ENCODE measurements at places on chromosomes 4 and X. TPM values are rescaled to one million over a fixed set of nuclear protein-coding genes. Genes with fewer than 3 reads are reported as not detected.

DNA sequence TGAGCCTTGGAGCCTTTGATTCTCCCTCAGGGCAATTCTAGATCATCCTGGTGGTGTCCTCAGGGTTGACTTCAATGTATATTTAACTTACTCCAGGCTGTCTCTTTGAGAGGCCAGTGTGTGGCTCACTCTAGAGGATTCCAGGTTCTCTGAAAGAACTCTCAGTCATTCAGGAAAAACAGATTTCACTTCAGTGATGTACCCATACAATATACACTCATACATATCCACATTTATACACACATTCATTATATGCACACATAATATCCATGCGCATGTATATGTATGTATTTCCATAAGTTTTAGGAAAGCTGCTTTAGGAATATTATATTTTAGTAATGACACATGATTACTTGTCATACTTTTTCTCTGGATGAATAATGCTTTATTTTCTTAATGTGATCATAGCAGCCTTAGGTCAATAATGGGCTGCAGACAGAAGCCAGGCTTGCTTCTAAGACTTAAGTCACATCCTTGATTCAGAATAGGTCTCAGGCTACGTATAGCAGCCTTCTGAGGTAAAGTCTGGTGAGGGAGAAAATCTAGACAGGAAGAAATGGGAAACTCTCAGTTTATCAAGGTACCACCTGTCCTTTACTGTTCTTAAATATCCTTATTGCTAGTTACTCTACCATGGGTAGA, 397.0 kb downstream of the GPAT3 start:
- DNase-seq, result no peak

GRCh38 chr4:24963277-24963676, 50.4 kb upstream of the CCDC149 start:
- DNase-seq, result no peak

DNA sequence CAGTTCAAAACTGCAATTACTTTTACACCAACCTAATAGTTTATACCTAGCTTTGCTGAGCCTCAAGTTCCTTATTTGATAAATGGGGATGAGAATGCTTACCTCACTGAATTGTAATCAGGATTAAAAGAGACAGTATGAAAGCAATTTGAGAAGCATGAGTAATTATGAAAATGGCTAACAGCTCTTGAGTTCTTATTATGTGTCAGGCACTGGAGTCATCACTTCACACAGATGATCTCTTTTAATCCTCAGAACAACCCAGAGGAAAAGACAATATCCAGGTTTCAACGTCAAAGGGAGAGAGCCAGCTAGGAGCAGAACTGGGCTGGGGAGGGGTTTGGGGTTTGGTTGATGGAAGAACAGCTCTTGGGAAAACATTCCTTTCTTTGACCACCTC, 221.0 kb upstream of the NWD2 start:
- DNase-seq, result no peak

DNA sequence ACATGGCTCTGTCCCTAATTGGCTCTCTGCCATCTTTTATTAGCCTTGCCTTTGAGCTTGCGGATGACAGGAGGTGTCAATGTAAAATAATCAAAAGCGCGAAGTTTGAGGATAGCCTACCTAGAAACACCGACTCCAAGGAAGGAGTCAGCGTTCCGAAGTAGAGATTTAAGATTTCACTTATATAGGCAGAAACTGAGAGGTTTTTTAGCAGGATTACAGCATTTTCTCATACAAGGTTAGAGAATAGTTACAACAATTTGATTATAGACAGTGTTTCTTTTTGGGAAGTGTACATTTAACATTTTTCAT, 499 bp upstream of the NFXL1 start:
- no peak for DNase-seq

DNA sequence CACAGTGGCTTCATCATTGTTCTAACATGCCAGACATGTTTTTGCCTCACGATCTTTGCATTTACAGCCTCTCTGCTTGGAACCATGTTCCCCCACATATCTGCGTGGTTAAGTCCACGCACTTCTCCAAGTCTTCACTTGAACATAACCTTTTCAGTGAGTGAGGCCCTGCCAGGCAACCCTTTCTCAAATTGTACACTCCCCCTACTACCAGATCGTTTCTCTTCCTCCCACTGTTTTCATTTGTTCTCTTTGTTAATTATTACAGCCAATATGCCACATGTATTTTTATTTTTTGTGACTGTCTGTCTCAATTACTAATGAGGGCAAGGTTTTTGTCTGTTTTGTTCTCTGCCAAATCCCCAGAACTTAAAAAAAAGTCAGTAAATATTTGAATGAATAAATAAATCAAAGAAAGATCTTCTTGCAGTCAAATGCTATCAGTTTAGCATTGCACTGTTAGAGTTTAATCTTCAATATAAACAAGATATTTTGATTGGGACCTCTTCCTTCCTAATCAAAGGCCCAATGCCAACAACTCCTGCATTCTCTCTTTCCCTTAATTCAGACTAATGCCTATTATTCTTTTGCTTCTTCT, 18.2 kb downstream of the CTSO start:
- DNase-seq, result no peak

GRCh38 chr4:73606465-73606974, 13.7 kb downstream of the RASSF6 start:
- no peak for DNase-seq

DNA sequence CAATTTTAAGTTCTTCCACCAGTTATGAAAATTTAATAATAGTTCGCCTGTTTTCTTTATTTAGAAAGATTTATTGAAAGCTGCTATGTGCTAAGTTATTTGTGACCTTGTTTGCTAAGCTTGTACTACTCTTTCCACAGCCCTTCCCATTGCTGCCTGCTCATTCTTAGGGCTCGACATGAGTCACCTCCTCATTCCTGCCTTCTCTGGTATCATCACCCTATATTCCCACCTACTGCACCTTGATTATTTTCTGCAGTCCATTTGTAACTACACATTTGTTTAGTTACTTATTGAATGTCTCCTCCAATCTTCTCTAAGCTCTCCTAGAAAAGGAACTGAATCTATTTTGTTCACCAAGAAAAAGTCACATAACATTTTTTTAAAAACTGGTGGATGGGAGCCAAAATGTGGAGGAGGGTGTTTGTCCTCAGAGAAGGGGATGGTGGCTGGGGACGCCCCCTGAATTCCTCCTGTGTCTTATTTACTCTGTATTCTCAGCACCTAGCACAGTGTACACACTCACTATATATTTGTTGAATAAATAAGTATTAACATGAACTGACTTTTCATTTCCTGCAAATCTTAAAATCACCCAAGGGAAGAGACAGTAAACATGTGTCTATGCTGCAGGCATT, 3.7 kb upstream of the RAB9A start:
- no peak for DNase-seq

DNA sequence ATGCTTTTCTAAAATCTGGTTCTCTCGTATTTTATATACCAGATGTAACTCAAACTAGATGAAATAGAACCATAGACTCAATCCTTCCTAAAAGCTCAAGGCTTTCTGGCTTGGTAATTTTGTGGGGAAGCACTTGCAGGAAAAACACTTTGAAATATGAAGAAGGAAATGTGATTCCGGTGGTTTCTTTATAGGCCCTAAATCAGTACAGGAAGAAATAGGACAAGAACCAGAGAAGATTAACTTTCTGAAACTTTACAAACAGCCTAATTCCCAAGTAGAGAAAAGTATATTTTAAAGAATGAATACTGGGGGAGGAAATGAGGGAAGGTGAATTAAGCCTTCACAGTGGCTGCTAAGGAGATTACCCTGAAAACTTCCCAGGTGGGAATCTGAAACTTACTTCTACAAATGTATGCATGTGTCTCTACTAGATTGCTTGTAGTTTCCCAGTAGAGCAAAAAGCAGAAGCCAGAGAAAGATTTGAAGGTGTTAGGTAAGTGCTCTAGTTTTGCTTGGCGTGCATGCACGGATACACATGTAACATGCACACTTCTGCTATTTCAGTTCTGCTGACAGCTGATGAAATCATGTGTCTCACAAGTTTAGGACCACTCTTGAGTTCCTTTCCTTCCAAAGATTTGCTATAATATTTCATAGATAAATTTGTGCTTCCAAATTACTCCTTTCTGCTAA, 92.1 kb downstream of the AFF1 start:
- DNase-seq, result no peak

DNA sequence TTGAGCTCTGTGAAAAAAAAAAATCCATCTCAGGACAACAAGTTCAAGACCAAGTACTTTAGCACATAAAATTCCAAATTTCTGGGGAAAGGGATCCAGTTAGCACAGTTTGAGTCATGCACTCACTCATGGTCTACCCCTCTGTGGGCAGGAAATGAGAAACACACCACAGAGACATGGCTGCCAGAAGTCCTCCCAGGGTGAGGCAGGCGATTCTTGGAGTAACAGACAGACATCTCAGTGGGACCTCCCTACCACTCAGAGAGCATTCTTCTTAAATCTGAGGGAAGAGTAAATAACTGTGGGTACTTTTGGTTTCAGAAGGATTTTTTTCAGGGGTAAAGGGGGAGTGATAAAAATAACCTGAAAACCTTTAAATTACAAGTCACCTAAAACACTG, 14.1 kb downstream of the CXCL1 start:
- DNase-seq, result peak; percentile 80

DNA sequence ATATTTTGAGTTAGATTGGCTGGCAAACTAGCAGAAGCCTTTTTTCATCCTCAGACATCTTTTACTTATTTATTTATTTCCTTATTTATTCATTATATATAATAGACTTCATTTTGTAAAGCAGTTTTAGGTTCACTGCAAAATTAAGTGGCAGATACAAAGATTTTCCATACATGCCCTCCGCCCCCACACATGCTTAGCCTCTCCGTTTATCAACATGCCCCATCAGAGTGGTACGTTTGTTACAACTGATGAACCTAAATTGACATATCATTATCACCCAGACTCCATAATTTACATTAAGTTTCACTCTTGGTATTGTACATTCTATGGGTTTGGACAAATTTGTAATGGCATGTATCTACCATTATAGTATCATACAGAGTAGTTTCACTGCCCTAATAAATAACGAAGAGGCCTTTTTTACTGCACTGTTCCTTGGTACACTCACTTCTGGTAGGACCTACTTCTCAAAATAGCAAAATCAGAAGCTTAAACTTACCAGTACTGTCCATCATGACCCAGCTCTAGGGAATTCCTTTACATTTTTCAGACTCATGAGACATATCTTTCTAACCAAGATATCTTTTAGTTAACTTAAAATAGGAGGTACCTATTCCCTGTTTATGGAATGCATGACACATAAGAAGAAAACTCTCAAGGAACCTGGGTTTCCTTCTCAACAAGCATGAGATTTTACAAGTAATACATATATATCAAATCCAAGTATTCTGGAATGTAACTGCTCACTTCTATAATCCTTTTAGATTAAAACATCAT, 4.8 kb upstream of the TMPRSS11B start:
- no peak for DNase-seq

- no peak for DNase-seq
Measured at GRCh38 chrX:65997978-65998717, 41.7 kb downstream of the VSIG4 start.

DNA sequence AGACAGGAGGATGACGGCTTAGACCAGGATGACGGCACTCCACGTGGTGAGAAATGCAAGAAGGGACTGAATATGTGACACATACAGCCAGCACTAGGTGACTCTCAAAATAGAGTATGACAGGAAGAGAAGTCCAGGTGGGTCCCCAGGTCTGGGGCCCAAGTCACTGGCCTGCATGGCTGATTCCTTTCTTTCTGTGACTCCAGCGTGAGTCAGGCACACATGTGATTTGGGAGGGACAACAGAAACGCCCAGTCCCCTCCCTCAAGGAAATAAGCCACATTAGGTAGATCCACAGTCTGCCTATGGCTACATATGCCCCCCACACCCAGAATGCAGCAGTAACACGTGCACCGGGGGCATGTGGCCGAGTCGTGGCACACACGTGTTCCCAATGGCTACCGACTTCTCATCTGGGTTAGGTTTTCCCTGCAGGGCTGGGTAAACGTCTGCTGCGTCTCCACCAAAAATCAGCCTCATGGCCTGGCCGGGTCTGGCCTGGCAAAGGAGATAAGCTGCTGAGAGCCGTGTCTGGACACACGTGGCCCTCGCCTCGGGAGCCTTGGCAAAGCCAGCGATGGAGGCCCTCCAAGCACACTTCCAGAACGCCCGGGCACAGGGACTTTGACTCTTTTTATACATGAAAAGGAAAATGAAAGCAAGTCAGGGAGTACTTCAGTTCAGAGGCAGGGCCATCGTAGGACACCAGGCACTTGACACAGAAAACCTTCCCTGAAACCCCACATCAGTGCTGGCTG, 19.3 kb downstream of the SEL1L3 start:
- no peak for DNase-seq

- no peak for DNase-seq
Measured at GRCh38 chrX:137166591-137166990, 132.8 kb upstream of the GPR101 start.

DNA sequence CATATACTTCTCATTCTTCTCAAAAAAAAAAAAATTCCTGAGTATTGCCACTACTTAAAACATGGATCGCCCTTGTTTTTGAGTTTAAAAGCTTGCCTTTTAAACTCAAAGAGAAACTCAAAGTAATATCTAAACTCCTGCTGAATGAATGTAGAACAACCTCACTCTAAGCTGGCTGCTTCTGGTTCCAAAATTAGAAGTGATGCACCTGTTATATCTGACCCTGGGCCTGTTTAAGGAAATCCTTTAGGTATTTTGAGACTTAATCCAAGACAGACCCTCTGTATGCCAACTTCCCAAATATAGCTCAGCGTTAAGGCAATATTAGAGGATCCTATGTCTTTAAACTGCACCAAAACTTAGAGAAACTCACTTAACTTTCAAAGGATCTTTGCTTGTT, 1.8 kb upstream of the OTUD4 start:
- no peak for DNase-seq

GRCh38 chr4:186725469-186726425, 2.1 kb upstream of the FAT1 start:
- peak; percentile 71 for DNase-seq

GRCh38 chr4:105113800-105114199, 32.9 kb upstream of the TET2 start:
- no peak for DNase-seq

GRCh38 chr4:15353207-15353606, 74.6 kb upstream of the C1QTNF7 start:
- DNase-seq, result no peak

GRCh38 chrX:133461231-133461630, 45.9 kb upstream of the GPC4 start:
- DNase-seq, result no peak

- DNase-seq, result no peak
Measured at GRCh38 chr4:56305390-56305789, 81.9 kb downstream of the AASDH start.

- DNase-seq, result no peak
Measured at GRCh38 chr4:25013756-25014661, 16.7 kb downstream of the LGI2 start.

The HSFX1 gene
- total RNA-seq, result not detected

The DCAF8L2 gene
- not detected for total RNA-seq

The ZNF732 gene
- not detected for total RNA-seq

The SYTL4 gene
- 0.17 TPM for total RNA-seq

The HMX1 gene
- total RNA-seq, result 7.5 TPM
